Activated CD4-positive, alpha-beta T cell treated with anti-CD3 and anti-CD28 coated beads, Interleukin-2, amount 10 ng/mL, durations not matched to agents 7 days and 5 days (primary cell): ENCODE measurements at places on chromosomes 11 and 22. TPM values are rescaled to one million over a fixed set of nuclear protein-coding genes. Genes with fewer than 3 reads are reported as not detected.

The TAF10 gene
- total RNA-seq = 156 TPM

The GAB4 gene
- total RNA-seq = not detected

The THY1 gene
- total RNA-seq = not detected

The DKK3 gene
- total RNA-seq = not detected

The OR52E8 gene
- not detected for total RNA-seq

The OR52M1 gene
- not detected for total RNA-seq

The MRGPRE gene
- total RNA-seq = not detected

The PACS1 gene
- total RNA-seq = 109 TPM

The RASL10A gene
- 0.37 TPM for total RNA-seq

The CHRDL2 gene
- total RNA-seq = not detected

The CARD18 gene
- not detected for total RNA-seq

The YDJC gene
- total RNA-seq = 30.3 TPM

The FAT3 gene
- not detected for total RNA-seq

The TPH1 gene
- total RNA-seq = 0.35 TPM

The OR51B4 gene
- total RNA-seq = not detected

The IGSF9B gene
- 142 TPM for total RNA-seq

The TEX12 gene
- 0.35 TPM for total RNA-seq

The OR2AG2 gene
- total RNA-seq = not detected

The GDPD4 gene
- not detected for total RNA-seq

The FBLN1 gene
- not detected for total RNA-seq

The FOLR1 gene
- total RNA-seq = not detected

The TRIM49 gene
- not detected for total RNA-seq

The EXPH5 gene
- total RNA-seq = 2.0 TPM

The DYNC2H1 gene
- 1.3 TPM for total RNA-seq

The DLG2 gene
- 1.1 TPM for total RNA-seq

The TNNT3 gene
- total RNA-seq = 5.4 TPM

The SLC35C1 gene
- 18.2 TPM for total RNA-seq

The OR52N4 gene
- 1.1 TPM for total RNA-seq

The C11orf52 gene
- not detected for total RNA-seq

The NXPE4 gene
- total RNA-seq = not detected

The DERL3 gene
- total RNA-seq = 9.0 TPM

The CCDC82 gene
- 34.0 TPM for total RNA-seq

The RASSF10 gene
- not detected for total RNA-seq

The OR56A1 gene
- not detected for total RNA-seq

The KRTAP5-7 gene
- total RNA-seq = 0.29 TPM

The NLRP6 gene
- total RNA-seq = 6.5 TPM

The P2RY2 gene
- not detected for total RNA-seq

The CHRM1 gene
- not detected for total RNA-seq

The TIMP3 gene
- total RNA-seq = not detected

The SSH3 gene
- 9.6 TPM for total RNA-seq

The ACAT1 gene
- total RNA-seq = 42.3 TPM

The BIK gene
- total RNA-seq = 1.4 TPM

The P2RY6 gene
- total RNA-seq = not detected
